Natural killer cell treated with Interleukin-12 subunit alpha and Interleukin-12 subunit beta and Interleukin-15 and Interleukin-18, amount 100 ng/mL, for 72 hours (primary cell): ENCODE measurements at places on chromosomes 13 and 19. TPM values are rescaled to one million over a fixed set of nuclear protein-coding genes. Genes with fewer than 3 reads are reported as not detected.
A peak's percentile ranks its signal among the peaks of the same experiment; 100 is the strongest.

DNA sequence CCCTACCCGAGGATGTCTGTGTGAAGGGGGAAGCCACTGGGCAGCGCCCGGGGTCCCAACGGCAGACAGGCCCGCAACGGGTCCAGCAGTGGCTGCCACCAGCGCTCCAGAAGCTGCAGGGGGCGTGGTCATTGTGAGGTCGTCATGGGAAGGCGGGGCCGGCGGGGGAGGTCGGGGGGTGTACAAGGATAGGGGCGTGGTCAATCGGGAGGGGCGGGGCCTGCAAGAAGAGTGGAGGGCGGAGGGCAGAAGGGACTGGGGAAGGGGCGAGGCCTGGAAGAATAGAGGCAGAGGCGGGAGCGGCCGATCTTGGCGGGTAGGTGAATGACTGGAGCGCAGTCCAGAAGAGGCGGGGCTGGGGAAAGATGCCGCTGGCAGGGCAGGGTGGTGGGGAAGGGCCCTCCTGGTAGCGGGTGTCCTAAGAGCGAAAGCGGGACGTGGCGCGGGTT, 4.4 kb downstream of the FUZ start:
- peak overlapping the region; percentile 53 for H3K27ac ChIP-seq
- DNase-seq = peak; percentile 90
- peaks cover 33% of the 10 kb centered on the region for H3K4me1 ChIP-seq
- peaks cover 7% of the 10 kb centered on the region for H3K36me3 ChIP-seq

Gene IL12RB1
- total RNA-seq = 124 TPM

Gene C19orf73
- 2.9 TPM for total RNA-seq

Gene PSG2
- not detected for total RNA-seq

DNA sequence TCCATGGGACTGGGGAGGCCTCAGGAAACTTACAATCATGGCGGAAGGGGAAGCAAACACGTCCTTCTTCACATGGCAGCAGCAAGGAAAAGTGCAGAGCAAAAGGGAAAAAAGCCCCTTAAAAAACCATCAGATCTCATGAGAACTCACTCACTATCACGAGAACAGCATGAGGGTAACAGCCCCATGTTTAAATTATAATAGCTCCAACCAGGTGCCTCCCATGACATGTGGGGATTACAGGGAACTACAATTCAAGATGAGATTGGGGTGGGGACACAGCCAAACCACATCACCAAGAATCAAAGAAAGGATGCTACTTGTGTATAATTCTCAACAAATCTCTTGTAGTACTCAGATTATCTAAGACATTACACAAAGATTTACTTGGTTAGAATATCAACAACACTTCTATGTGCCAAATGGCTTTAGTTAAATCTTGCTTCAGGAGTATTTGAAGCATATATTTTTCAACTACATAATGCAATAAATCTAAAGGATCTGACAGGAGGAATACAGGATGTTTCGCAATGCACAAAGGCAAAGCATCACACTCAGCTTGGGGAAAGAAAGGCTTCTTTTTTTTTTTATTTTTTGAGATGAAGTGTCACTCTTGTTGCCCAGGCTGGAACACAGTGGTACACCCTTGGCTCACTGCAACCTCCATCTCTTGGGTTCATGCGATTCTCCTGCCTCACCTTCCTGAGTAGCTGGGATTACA, 180.0 kb downstream of the LHFPL6 start:
- no peaks in the 10 kb centered on the region for H3K36me3 ChIP-seq
- no peaks in the 10 kb centered on the region for H3K27me3 ChIP-seq
- no peak overlapping the region for H3K27ac ChIP-seq
- no peaks in the 10 kb centered on the region for H3K4me1 ChIP-seq

- no peaks in the 10 kb centered on the region for H3K27me3 ChIP-seq
- H3K4me1 ChIP-seq = no peaks in the 10 kb centered on the region
- H3K27ac ChIP-seq = no peak overlapping the region
Measured at GRCh38 chr19:6020972-6021805, 43.2 kb upstream of the RANBP3 start.

DNA sequence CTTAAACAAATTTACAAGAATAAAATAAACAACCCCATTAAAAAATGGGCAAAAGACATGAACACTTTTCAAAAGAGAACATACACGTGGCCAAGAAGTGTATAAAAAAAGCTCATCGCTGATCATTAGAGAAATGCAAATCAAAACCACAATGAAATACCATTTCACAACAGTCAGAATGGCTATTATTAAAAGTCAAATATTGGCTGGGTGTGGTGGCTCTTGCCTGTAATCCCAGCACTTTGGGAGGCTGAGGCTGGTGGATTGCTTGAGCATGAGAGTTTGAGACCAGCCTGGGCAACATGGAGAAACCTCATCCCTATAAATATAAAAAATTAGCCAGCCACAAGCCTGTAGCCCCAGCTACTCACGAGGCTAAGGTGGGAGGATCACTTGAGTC, 89.9 kb downstream of the UBL3 start:
- H3K27me3 ChIP-seq = no peaks in the 10 kb centered on the region
- no peak for DNase-seq
- H3K4me3 ChIP-seq = no peak overlapping the region
- peaks cover 31% of the 10 kb centered on the region for H3K4me1 ChIP-seq

GRCh38 chr13:51822106-51822815, 18.3 kb upstream of the DHRS12 start:
- peaks cover 69% of the 10 kb centered on the region for H3K4me1 ChIP-seq
- no peak for DNase-seq
- no peak overlapping the region for H3K27ac ChIP-seq
- H3K4me3 ChIP-seq = peak overlapping the region; percentile 59
